Spinal cord (tissue), 10 donors: ENCODE measurements at places on chromosomes 12 and 14. TPM values are rescaled to one million over a fixed set of nuclear protein-coding genes. Genes with fewer than 3 reads are reported as not detected.

Gene PLXNC1
- 58.2 TPM for total RNA-seq

Gene ADAMTS20
- total RNA-seq: 0.44 TPM

Gene KLHL33
- 2.1 TPM for total RNA-seq

Gene HOXC11
- 1.5 TPM for total RNA-seq

Gene CLEC4D
- 2.6 TPM for total RNA-seq
